Progenitor cell of endocrine pancreas (in vitro differentiated cells): ENCODE measurements at places on chromosomes 6 and 20. TPM values are rescaled to one million over a fixed set of nuclear protein-coding genes. Genes with fewer than 3 reads are reported as not detected.

DNA sequence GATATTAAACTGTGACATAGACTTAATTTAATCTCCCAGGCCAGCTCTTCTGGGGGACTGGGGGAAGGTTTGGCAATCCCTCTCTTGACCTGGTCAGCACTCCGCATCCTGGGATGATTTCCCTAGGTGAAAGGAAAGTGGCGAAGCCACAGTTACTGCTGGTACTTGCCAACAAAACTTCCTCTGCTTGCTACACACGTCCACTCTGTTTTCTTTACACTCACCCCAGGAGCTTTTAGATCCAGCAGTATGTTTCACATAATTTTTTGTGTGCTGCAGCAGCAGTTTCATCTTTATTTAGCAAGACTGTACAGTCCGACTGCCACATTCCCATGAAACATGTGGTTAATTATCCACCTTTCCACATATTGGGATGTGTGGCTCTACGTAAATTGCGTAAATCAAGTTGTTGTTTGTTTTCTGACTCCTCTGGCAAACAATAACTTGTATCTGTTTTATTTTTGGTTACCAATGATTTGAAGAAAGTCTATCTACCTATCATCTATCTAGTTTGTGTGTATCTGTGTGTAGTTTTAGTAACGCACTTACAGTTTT lies 284.0 kb downstream of the PHF3 start:
- H3K27me3 ChIP-seq = peaks cover 2% of the 10 kb centered on the region
- H3K4me3 ChIP-seq = no peak overlapping the region
- DNase-seq = no peak
- no peaks in the 10 kb centered on the region for H3K4me1 ChIP-seq

DNA sequence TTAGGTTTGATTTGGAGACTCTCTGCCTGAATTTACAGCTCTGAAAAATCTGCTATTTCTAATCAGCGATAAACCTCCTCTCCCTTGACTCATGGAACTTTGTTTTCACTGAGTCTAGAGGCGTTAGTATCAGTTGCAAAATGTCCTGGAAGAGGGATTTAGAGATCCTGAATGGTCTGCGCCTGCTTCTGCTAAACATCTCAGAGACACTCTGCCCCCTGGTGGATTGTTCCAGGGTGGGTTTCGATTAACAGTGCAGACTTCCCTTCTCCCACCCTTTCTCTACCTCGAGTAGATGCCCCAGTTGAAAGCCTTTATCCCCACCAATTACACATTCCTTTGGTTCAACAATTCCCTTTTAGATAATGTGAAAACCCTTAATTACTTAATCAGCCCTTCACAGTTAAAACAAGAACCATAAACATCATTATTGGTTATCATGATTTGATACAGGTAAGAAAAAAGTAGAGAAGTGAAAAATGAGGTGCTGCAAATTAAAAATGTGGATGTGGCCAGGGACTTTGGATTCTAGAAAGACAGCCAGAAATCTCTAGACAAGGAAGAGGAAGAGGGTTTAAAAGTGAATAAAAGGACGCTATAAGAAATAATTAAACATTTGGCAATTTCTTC lies 5.5 kb downstream of the HTR1B start:
- H3K4me1 ChIP-seq = peaks cover 7% of the 10 kb centered on the region
- H3K27ac ChIP-seq = no peak overlapping the region
- H3K4me3 ChIP-seq = no peak overlapping the region

DNA sequence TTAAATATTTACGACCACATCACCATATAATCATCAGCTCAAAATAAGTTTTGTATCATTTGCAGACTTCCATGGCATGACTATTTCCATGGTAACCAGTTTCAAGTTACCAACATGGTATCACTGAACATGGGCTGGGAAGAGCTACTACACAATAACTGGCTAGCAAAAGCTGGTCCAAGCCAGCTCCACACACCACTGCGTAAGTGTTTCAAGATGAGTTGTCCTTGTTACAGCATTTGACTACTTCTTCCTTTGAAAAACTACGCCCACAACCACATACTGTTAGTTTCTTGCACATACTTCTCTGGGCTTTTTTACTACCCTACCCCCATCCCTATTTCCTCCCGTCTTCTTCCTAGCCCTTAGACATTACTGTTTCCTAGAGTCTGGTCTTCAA lies 8.5 kb downstream of the CD164 start:
- H3K4me1 ChIP-seq = no peaks in the 10 kb centered on the region
- H3K36me3 ChIP-seq = peaks cover 28% of the 10 kb centered on the region
- DNase-seq = no peak
- H3K27me3 ChIP-seq = no peaks in the 10 kb centered on the region
- H3K27ac ChIP-seq = peak overlapping the region; percentile 60

- H3K4me3 ChIP-seq = no peak overlapping the region
Measured at GRCh38 chr6:38320358-38320757, 319.4 kb downstream of the BTBD9 start.

GRCh38 chr6:13357551-13358075 lies 29.3 kb upstream of the TBC1D7 start:
- H3K4me1 ChIP-seq = peaks cover 1% of the 10 kb centered on the region
- no peak overlapping the region for H3K4me3 ChIP-seq
- H3K27me3 ChIP-seq = peaks cover 21% of the 10 kb centered on the region
- DNase-seq = no peak
- no peaks in the 10 kb centered on the region for H3K36me3 ChIP-seq

DNA sequence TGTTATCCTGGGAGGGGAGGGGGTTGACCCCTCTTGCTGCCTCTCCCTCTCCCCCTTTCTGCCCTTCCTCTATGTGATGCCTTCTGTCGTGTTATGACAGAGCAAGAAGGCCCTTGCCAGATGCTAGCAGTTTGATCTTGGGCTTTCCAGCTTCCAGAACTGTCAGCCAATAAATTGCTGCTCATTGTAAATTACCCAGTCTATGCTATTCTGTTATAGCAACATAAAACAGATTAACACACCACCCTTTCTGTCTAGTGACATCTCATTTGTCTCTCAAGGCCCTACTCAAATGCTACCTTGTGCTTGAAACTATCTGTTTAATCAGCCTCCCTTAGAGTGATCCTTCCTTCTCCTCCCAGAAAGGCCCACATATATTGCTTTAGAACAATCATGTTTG lies 16.4 kb upstream of the MAP3K4 start:
- H3K36me3 ChIP-seq = no peaks in the 10 kb centered on the region
- DNase-seq = no peak
- H3K27me3 ChIP-seq = no peaks in the 10 kb centered on the region
- H3K4me1 ChIP-seq = peaks cover 11% of the 10 kb centered on the region
- H3K27ac ChIP-seq = no peak overlapping the region

DNA sequence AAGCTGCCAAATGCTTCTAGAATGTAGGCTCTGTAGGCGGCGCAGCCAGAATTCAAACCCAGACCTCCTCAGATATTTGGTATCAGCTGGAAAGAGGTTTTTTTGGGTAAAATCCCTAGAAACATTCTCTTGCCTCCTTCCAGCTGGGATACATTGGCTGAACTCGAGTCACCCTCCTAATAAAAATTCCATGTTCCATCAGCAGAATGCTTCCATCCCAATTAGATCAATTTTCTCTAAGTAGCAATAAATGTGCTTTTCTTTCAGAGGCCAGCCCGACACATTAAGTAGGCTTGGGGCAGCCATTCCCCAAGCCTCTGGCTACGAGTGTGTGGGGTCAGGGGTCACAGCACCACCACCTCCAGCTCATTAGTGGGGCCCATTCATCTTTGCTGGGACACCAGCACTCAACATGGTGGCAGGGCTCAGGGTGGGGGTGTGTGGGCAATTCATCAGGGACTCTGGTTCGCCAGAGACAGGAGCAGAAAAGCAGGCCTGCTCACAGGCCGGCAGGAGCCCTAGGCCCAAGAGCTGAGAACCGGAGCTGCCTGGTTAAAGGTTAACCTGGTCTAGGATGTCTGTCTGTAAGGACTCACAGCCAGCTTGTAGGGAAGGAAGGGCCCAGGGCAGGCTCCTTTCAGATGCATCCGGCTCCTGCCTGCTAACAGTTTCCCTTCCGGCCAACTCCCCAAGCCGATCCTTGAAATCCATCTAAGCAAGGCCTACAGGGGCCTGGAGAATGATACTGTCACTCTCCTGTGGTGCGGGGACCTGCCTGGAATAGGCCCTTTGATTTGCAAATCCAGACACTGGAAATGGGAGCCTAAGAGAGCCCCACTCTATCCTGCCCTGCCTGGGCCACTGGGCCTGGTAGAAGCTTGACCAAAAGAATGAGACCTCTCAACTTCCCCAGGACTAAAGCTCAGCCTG lies 159.1 kb upstream of the TOP1 start:
- no peak for DNase-seq
- H3K27me3 ChIP-seq = no peaks in the 10 kb centered on the region
- no peak overlapping the region for H3K4me3 ChIP-seq

- peaks cover 8% of the 10 kb centered on the region for H3K36me3 ChIP-seq
- no peak overlapping the region for H3K27ac ChIP-seq
- no peaks in the 10 kb centered on the region for H3K27me3 ChIP-seq
Measured at GRCh38 chr20:29689411-29690225, 1567.8 kb upstream of the DEFB115 start.

Gene ADGB
- total RNA-seq = 0.04 TPM in 1 of 2 replicates, not detected in the other

Gene NR2E1
- not detected in 2 replicates for total RNA-seq

Gene DSE
- 20.4 and 21.4 TPM in 2 replicates for total RNA-seq
